Retinal pigment epithelial cell (primary cell): ENCODE measurements at places on chromosomes 2 and 18.

DNA sequence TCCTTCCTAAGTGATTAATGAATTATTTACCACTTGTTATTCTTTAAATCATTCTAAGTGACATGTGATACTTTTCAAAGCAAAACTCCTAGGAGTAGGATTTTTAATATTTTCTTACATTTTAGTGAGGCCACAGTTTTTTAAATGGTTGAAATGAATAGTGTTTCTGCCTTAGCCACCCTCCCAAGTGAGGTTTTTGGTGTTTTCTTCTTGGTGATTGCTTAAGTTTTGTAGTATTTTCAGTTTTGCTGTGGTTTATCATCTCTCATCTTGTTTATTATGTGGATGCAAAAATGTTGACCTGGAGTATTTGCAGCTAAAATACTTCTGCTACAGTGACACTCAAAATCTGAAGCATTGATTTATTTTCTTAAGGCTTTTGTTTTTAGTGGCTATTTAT, 9.8 kb downstream of the AFTPH start:
- DNase-seq = no peak

- no peak for DNase-seq
These were observed 143.7 kb downstream of the ATL2 start for GRCh38 chr2:38233231-38233983.

DNA sequence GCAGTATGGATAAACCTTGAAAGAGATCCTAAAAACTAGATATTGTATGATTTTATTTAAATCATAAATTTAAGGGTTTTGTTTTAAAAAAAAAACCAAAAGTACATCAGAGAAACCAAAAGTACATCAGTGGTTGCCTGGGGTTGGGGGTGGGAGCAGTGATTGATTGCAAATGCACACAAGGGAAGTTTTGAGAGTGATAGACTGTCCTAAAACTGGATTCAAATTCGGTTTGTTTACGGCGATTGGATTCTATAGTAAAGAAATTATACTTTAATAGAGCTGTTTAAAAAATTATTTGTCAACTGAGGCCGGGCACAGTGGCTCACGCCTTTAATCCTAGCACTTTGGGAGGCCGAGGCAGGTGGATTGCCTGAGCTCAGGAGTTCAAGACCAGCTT, 179.8 kb downstream of the METTL4 start:
- DNase-seq = no peak

- no peak for DNase-seq
These were observed 35.4 kb downstream of the ZNF804A start for GRCh38 chr2:184633726-184634125.

GRCh38 chr2:205078762-205079161, 533.5 kb downstream of the PARD3B start:
- no peak for DNase-seq

DNA sequence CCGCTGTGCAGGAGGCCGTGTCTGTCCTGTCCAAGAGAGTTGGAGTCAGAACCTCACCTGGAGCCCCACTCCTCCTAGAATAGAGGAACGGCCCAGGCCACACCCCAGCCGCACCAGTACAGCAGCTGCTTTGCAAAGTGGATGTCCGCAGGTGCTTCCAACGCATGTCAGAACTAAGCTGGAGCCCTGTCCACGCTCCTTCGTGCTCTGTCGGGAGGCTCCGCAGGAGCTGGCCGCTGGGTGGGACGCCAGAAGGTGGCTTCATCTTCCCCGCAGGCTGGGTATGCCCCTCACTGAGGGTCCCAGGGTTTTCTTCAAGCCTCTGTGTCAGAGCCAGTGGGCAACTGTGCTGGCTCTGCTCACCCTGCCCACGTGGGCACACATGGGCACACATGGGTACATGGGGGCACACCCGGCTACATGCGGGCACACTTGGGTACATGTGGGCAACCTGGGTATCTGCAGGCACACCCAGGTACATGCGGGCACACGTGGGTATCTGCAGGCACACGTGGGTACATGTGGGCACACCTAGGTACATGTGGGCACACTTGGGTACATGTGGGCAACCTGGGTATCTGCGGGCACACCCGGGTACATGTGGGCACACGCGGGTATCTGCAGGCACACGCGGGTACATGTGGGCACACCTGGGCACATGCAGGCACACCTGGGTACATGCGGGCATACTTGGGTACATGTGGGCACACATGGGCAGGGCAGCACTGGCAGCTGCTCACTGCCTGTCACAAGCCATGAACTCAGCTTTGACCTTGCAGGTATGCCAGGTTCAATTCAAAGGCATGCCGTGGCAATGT, 67.1 kb upstream of the CTDP1 start:
- DNase-seq = no peak

- no peak for DNase-seq
These were observed 7.3 kb downstream of the CLHC1 start for GRCh38 chr2:55224761-55225261.

GRCh38 chr2:204065566-204065965, 129.0 kb downstream of the ICOS start:
- DNase-seq = no peak

DNA sequence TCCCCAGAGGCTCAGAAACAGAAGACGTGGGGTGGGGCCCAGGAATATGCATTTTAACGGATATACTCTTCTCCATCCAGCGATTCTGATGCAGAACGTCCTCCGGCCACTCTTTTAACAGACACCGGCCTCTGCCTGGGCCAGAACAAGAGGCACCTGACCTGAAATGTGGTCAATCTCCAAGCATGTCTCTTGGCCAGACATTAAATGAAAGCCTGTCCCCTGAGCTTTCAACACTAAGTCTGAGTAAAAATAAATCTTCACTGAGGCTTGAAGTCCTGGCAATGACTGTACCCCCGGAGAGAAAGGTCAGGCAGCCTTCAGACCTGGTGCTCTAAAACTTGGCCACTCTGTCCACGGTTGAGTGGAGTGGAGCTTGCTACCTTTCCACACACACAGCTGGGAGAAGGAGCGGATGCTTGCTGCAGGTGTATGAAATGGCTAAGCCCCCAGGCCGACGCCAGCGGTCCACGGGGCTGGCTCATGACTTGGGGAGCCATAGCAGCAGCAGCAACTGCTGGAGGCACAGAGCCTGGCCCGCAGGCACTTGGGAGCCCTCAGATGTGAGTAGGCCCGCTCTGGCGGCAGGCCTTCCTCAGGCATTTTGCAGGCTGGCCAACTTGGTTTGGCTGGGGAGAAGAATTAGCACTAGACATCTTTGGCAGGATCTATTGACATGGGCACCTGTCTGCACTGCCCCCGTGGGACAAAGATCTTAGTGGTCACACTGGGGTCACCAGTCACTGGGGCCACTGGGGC, 79.7 kb downstream of the TMEM17 start:
- DNase-seq = no peak

DNA sequence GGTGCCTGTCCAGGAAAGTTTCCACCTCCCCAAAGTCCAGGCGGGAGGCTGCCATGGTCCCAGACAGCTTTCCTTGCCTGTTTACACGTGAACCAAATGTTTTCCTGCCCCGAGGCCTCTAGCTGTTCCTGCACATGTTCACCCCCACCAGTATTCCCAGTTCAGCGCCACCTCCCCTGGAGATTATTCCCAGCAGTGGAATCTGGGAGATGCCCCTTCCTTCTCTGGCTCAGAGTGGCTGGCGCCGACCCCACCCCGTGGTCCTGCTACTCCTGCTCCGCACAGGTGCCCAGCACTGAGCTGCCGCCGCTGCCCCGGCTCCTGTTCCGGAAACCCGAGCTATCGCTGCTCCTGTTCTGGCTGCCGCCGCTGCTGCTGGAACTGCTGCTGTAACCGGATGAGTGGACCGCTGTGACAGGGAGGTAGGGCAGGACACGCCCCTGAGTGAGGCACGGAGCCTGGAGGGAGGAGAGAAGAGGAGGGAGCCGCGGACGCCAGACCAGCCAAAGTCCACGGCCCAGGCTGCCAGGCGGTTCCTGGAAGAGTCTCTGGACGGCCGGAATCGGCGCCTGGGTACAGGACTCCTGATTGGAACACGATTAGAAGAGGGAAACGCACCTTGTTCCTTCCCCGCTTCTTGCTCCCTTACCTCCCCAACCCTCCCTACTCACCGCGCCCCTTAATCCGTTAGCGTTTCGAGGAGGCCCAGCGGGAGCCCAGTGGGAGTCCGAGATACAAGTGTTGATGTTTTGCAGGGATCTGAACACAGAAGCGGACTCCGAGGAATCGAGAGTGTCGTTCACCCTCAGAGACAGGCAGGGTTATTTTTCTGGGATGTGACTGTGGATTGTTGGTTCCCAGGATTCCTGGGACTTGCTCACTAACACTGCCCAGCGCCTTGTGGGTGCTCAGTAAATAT, at the start of gene PDE11A:
PDE11A (minus strand) TSS at position 395 of the 919 bp plus-strand sequence; CDS start at position 55, 340 bp downstream.
- peak; percentile 52 for DNase-seq

- no peak for DNase-seq
These were observed 123.6 kb downstream of the XRCC5 start for GRCh38 chr2:216232721-216233120.

- no peak for DNase-seq
These were observed 316.6 kb upstream of the NCKAP5 start for GRCh38 chr2:133884739-133885381.

DNA sequence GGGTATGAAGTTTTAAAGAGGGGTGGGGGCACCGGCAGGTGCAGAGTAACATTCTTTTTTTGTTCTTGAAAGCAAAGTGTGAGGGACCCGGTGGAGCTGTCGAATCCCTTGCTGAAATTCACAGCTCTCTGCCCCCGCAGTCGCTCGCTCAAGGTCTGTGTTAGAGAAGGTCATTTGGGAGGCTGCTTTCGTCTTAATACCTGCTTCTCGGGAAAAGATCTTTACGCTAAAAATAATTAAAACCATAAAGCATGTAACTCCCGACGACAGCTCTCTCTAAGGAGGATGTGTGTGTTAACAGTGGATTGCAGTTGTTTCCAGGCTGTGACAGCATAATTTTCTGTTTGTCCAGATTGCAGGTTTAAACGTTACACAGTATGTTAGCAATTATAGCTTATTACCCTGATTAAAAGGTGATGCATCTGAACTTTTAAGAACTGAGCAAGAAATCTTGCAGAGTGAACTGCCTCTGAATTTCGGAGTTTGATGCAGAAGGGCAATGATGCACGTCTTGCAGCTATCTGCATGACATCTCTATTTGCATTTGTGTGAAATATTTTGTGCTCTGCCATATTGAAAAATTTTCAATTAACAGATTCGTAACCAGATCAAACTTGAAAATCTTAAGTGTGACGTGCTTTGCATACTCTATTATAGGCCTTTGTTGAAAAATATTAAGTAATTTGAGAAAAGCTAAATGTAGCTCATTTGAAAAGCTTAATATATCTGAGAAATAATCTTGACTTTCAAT, 954 bp downstream of the RAPGEF4 start:
- no peak for DNase-seq

DNA sequence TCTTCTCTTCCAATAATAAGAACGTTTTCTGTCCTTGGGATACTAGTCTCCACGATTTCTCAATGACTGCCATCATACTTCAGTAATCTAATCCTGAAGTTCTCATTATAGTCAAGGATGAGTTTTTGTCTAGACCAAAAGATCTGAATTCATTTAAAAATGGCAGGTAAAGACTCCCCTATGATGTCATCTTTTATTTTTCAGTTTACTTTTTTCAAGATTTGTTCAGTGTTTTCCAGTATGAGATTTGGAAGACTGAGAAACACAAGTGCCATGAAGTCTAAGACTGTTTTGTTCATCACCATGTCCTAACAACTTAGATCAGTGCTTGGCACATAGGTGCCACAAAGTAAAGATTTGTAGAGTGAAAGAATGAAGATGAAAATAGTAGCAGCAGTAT, 35.8 kb upstream of the PPP4R3B start:
- no peak for DNase-seq

DNA sequence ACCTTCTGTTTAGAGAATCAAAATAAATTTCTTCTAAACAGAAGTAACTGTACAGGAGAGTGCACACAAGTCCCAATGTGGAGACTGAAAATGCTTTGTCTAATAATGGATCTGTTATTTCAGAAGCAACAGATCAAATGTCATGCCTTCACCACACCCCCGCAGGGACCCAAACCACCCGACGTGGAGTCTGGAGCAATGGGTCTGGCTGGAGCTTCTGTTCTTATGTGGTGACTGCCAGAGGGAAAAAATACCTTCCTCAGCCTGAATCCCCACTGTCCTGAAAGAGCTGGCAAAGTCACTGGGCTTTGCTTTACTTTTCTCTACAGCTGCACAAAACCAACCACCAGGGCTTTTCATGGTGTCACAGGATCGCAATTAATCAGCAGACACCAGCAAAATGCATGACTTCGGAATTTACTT, 119.0 kb upstream of the ZFP36L2 start:
- DNase-seq = peak; percentile 66

DNA sequence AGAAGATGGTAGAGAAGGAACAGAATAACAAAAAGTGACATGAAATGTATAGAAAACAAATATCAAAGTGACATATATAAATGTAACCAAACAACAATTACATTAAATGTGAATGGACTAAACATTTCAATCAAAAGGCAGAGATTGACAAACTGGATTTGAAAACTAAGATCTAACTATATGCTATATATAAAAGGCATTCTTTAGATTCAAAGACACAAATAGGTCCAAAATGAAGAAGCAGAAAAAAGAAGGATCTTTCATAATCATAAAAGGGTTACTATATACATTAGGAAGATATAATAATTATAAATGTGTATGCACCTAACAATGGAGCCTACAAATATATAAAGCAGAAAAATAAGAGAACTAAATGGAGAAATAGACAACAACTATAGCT, 183.7 kb downstream of the METTL4 start:
- no peak for DNase-seq

DNA sequence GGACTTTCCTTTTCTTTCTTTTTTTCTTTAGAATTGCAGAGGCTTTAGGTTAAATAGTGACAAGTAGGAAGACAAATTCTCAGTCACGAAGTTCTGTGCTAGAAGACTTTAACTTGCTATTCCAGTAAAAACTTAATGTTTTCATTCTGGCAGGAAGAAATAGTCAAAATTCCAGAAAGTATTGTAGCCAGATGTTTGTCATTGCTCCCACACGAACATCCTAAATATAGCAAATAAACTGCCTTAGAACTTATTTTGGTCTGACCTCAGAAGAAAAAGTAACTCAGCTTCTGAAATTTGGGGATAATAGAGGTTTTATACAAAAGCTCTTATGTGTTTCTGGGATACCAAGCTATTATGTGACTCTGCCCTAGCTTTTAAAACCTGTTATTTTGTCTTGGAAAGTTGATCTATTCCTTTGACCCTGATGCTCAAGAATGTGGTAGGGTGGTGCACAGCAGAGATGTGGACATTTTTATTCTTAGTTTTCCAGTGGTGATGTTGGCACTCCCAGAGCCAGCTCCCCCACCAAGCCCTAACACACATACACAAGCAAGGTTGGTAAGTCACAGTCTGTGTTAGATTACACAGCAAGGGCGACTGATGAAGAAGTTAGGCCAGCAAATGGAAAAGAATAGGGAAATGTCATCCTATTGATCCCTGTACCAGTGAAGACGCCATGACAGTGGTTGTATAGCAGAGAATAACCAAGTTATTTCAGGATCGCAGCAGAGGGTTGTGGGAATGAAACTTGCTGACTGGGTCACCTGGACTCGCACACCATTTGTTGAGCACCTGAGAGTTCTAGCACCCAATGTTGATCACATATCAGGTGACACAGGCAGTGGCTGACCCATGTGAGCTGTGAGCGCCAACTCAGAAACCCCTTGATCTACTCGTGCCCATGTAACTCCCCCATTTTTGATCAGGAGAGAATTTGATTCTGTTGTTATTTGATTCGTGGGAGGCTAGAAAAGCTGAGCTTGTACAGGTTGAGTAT, 23.7 kb downstream of the FARP2 start:
- DNase-seq = no peak

- DNase-seq = no peak
These were observed 50.3 kb downstream of the ACTR2 start for GRCh38 chr2:65277791-65278483.

- no peak for DNase-seq
These were observed 1322.1 kb upstream of the ZEB2 start for GRCh38 chr2:145841973-145842372.
